ENCODE measurements at places on chromosomes 13 and 19.
A peak's percentile ranks its signal among the peaks of the same experiment; 100 is the strongest.

GRCh38 chr19:17073869-17074633, 1.2 kb downstream of the HAUS8 start:
- no peak for DNase-seq

DNA sequence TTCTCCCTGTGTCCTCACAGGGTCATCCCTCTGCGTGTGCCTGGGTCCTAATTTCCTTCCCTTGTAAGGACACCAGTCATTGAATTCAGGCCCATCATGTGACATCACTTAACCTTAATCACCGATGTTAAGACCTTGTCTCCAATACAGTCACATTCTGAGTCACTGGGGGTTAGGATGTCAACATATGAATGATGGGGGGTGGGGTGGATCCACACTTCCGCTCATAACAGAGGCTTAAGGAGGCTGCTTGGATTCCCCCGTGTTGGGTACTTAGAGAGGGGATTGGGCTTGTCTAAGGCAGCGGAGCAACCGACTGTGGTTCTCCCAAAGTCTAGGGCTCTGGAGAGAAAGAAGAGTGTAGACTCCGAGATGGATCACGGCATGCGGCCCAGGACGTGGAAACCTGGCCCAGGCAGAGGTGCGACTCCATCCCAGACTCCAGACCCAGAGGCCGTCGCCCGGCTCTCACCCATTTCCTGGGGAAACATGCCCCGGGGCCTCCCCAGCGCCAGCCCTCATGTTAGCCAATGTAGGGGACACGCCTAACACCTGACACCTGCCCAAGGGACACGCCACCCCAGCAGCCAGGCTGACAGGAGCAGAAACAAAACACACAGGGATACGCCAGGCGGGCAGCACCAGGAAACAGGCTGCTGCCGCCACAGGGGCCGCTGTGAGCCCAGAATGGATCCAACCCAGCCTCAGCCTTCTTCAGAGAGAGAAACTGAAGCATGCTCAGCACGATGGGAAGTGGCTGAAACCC, 17.1 kb upstream of the IGLON5 start:
- no peak for DNase-seq

GRCh38 chr13:43522788-43523187, 264.0 kb downstream of the ENOX1 start:
- no peak for DNase-seq

DNA sequence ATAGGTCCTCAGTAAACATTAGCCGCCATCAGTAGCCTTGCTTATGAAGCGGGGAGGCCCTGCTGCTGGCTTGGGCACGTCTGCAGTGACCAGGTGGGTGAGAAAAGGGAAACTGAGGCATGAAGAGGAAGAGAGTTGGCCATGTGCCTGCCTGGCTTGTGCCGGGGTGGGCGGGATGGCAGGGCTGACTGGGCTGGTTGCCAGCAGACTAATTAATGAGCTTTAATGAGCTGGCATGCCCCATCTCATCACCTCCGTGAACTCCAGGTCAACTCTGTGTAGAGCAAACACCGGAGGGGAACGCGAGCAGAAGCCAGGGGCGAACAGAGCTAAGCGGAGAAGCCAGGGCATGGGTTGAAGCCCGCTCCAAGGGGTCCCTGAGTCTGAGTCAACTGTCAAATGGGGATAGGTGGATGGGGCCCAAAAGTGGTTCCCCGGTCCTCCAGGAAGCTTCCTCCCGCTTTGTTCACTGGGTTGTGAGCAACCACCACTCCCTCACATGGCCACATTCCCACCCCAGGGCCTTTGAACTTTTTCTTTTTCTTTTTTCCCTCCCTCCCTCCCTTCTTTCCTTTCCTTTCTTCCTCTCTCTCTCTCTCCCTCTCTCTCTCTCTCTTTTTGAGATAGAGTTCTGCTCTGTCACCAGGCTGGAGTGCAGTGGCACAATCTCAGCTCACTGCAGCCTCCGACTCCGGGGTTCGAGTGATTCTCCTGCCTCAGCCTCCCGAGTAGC, 8.7 kb downstream of the NR2F6 start:
- no peak for DNase-seq

DNA sequence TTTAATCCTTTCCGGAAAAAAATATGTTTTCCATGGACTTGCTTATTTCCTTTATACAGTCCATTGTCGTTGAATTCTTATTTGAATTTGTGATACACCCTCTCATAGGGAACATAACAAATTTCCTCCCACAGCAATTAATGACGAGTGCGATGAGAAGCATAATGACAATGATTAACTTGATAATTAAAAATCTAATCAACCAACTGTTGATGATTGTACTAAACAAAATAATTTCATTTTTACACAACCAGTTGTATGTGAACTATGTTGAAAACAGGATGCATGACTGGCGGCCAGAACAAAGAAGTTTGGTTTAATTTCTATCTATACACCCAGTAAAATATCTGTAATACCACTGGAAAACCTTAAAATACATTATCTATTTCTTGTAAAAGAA, 26.1 kb upstream of the CEACAM21 start:
- no peak for DNase-seq

DNA sequence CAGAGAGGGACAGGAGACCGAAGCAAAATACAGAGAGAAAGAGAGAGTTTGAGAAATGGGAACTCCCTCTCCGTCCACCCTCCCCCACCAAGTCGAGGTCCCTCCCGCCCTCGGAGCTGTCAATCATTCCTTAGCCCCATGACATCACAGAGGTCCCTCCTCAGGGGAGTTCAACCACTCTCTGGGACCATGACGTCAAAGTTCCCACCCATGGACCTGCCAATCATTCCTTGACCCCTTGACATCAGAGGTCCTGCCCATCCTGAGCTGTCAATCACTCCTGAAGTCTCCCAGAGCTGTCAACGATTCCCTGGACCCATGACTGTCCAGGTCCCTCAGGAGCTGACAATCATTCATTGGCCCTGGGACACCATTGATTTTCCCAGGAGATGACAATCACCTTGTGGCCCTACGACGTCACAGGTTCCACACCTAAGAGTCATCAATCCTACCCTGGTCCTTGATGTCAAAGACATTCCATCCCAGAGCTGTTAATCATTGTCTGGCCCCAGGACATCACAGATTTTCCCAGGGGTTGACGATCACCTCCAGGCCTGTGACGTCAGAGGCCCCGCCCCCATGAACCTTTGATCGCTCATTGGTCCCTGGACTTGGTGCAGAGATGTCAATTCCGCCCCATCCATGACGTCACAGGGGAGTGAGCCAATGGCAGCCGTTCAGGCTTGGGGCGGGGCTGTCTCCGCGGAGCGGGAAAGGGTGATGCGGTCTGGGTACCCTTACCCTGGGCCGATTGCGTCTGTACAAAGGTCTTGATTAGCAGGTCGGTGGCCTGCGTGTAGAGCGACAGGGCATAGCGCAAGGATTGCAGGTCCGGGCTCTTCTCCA, 61.7 kb downstream of the COLGALT1 start:
- DNase-seq: no peak

- DNase-seq: no peak
These were observed 79.5 kb upstream of the KL start for GRCh38 chr13:32936716-32937115.

GRCh38 chr19:18194554-18195238, 1.7 kb downstream of the MPV17L2 start:
- no peak for DNase-seq

GRCh38 chr19:1745589-1746031, 7.7 kb upstream of the ONECUT3 start:
- no peak for DNase-seq

DNA sequence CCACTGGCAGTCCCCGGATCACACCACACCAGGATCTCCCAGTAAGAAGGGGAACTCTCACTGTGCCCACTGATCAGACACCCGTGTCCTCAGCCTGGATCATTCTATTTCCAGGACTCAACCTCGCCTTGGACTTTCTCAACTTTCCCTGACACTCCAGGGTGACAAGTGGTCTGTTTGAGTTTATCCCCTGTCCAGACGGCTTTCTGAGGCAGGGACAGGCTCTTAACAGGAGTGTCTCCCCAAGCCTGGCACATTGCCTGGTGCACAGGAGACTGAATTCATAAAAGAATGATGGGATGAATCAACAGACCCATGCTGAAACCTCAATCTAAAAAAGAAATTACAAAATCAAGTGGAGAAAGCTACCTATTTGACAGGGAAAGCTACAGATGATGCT, 606.6 kb downstream of the EFNB2 start:
- DNase-seq: no peak

- peak; percentile 33 for DNase-seq
These were observed 8.4 kb downstream of the F2RL3 start for GRCh38 chr19:16897029-16897855.

DNA sequence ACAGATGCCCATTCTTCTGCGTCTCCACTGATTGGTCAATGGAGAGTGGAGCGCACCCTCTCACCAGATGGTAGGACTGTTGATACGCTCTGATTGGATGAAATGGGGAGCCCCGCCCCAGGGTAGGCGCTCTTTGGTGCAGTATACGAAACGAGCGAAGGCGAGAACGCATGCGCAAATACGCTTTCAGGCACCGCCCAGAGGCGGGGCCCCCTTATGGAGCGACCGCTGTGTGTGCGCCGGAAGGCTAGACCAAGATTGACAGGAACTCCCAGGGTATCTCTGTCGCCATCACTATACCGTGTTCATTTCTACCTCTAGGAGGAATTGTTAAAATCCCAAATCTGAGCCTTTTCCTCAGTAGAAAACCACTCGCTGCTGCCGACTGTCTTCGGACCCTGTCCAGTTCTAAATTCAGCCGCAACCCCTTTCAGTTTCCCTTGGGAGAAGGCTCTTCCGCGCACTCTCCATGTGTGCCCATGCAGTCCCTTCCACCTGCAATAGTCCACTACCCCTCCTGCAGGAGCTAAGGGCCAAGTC, 720 bp upstream of the HNRNPL start:
- DNase-seq: no peak

DNA sequence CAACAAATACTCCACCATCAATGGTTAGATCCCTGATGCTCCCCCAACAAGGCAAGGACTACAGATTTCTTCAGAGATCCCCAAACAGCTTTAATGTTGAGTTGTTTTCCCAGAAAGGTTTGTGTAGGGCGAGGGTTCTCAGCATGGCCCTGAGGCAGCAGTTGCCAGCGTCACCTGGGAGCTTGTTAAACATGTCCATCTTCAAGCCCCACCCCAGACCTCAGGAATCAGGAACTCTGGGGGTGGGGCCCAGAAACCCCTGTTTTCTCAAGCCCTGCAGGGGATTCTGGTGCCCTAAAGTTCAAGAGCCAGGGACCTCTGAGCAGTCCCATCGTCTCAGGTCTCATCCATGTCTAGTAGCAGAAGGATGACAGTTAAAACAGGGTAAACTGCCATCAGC, 9.6 kb downstream of the EFNB2 start:
- DNase-seq: no peak

DNA sequence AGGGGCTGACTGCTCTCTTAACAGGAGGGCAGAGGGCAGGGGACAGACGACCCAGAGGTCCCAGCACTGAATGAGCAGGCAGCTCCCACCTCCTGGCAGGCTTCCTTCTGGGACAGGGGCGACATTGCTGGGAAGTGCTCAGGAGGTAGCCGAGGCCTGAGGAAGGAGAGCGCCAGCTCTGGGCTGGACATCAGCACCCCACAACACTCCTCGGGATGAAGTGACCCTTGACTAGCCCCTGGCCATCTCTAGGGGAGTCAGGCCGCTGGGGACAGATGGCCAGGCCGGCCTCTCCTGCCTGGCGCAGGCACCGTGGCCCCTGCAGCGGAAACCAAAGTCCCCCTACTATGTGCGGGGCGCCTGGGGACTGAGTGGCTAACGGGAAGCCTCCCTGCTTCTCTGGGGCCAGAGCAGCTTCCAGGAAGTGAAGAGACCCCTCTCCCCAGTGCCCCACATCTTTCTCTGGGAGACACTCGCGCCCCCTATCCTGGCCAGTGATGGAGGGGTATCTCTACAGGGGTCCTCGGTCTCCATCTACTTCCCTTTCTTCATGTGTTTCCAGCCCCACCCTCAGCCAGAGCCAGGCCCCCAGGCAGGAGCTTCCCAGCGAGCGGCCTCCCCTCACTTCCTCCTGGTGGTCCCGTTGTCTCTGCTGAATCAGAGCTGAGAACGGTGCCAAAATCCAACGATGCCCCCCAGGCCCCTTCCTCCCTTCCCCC, 10.1 kb downstream of the PRR36 start:
- no peak for DNase-seq

DNA sequence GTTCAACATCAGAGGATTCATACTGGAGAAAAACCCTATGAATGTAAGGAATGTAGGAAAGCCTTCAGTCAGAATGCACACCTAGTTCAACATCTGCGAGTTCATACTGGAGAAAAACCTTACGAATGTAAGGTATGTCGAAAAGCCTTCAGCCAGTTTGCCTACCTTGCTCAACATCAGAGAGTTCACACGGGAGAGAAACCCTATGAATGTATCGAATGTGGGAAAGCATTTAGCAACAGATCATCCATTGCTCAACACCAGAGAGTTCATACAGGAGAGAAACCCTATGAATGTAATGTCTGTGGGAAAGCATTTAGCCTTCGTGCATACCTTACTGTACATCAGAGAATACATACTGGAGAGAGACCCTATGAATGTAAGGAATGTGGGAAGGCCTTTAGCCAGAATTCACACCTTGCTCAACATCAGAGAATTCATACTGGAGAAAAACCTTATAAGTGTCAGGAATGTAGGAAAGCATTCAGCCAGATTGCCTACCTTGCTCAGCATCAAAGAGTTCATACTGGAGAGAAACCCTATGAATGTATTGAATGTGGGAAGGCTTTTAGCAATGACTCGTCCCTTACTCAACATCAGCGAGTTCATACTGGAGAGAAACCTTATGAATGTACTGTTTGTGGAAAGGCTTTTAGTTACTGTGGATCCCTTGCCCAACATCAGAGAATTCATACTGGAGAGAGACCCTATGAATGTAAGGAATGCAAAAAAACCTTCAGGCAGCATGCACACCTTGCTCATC, 15.4 kb downstream of the ZNF570 start:
- DNase-seq: no peak

- peak; percentile 57 for DNase-seq
These were observed at the start of gene GAS6 for GRCh38 chr13:113863524-113864272. Gene GAS6 (minus strand): TSS chr13:113864076. CDS start chr13:113863920, 156 bp downstream.

- DNase-seq: peak; percentile 48
These were observed 222.1 kb downstream of the ZIC5 start for GRCh38 chr13:99749271-99750019.

DNA sequence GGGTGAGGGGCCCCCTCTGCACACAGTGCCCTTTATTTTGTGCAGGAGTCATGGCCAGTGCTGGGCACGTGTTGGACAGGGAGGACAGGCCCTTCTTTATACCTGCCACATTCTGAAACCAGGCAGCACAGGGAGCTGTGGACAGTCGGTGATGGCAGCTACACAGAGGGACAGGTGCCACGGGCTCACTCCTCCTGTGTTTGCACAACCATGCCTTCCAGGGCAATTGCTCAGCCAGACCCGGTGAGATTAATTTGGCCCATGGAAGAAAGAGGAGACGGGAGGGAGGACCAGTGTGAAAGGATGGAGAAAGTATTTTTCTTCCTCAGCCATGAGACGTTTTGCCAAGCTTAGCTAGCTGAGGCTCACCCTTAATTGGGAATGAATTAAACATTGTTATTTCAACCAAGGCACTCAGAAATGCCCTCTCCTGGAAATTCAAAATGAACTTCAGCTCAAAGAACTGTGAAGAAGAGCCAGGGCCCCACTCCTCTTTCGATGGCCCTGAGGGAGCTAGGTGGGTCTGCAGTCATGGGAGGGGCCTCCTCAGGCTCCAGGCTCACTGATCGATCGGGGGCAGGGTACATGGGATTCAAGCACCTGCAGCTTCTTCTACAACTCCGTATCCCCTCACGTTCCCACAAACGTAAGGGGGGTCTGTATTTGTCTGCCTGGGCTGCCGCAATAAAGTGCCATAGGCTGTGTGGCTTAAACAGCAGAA, 41.2 kb downstream of the SHISA2 start:
- DNase-seq: peak; percentile 70

Measured in G401 (cell line).